ENCODE measurements at places on chromosomes 3 and 15. TPM values are rescaled to one million over a fixed set of nuclear protein-coding genes. Genes with fewer than 3 reads are reported as not detected.

Gene CFAP100
- total RNA-seq: not detected

Gene ACTC1
- total RNA-seq: not detected

DNA sequence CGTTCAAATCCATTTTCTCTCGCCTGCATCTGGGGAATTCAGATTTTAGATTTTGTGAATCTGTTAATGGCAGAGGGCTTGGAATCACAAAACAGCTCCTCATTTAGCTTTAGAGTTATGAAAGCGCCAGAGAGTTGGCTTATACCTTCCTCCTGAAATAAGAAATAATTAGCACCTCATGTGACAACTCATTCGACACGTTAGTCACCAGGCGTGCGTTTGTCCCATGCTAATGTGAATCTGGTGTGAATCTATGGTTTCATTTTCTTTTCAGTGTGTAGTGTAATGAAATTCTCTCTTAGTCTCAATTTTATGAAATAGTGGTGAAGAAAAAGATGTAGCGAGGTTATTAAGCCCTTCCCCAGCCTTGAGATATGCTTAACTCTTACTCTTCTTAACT is 89.4 kb downstream of the EDEM1 start:
- no peak for DNase-seq

Gene TYRO3
- 1.1 TPM for total RNA-seq

- DNase-seq: no peak
Measured at GRCh38 chr15:25715536-25716413, 147.4 kb downstream of the ATP10A start.

GRCh38 chr3:22746221-22746620 is 456.9 kb upstream of the UBE2E2 start:
- DNase-seq: no peak

DNA sequence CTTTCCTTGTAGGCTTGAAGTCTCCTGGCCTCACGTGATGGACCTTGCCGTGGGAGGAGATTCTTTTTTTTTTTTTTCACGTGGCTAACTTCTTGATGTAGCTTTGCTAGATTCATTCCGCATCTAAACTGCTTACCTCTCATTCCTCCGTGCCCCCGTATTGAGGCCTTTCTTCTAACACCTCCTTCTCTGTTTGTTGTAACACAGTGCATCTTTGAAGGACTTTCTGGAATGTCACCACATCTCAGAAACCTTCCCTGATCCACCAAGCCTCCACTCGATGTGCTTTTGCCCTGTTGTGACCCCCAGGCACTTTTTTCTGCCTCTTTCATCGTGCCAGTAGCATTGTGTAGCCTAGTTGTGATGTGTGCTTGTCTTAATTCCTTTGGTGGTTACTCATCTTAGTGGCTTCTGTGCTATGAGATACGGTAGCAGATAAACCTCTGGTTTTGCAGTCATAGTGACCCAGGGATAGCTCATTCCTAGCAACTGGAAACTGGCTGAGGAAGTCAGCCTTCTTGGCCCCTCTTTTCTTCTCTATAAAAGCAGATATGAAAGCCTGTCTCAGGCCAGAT is 1.6 kb upstream of the BNC1 start:
- no peak for DNase-seq

- no peak for DNase-seq
Measured at GRCh38 chr15:74193299-74193718, 9.3 kb downstream of the STRA6 start.

- no peak for DNase-seq
Measured at GRCh38 chr3:197270558-197271317, 27.7 kb downstream of the DLG1 start.

- no peak for DNase-seq
Measured at GRCh38 chr3:155863072-155863784, 7.2 kb upstream of the GMPS start.

Gene CLDN18
- not detected for total RNA-seq

- no peak for DNase-seq
Measured at GRCh38 chr15:74182131-74182530, 8.6 kb downstream of the ISLR start.

DNA sequence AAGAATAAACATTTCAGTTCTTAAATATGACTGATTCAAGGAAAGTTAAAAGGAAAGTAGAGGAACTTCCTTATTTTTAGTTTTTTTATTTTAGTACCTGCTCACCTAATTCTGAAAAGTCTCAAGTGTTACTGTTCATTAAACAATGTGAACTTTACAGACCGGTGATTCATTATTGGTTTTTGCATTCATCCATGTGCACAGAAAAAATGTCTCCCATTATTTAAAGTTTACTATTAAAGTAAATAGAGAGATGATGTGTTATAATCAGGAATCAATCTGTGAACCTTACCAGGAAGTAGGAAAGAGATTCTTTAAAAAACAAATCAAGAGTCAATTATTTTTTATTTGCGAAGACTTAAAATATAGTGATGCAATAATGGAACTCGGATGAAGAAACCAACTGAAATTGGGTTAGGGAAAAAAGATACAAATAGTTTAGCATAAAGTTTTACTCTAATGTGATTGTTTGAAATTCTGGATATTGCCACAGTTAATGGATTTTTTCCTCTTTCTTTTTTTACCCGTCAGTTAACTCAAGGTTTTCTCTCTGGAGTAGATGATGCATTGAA is 119.4 kb upstream of the SAMMSON start:
- no peak for DNase-seq

DNA sequence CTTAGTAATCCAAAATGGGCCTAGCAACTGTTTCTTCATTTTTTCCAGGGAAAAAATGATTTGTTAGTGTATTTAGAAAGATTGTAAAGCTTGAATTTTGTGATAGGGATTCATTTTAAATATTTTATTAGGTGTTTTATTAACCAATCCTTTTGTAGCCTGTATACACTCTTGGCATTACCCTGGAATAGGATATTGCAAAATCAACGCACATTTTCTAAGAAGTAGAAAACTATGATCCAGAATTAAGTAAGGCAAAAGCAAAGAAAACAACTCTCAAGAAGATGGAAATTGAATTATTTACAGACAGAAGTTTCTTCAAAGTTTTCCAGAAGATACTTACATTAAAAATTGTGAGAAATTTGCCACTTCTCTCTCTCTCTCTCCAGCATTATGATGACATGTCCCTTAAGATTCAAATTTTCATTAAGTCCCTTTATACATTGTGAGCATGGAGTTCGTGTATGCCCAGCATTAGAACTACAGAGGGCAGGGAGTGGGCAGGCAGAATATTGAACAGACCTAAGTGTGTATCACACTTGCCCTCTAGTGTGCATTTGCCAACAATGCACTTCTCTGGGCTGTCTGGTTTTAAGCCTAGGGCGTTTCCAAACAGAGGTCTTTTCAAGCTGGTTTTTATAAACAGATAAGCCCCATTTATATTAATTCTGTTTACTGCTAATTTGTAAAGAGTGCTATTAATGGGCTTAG is 28.5 kb upstream of the CMSS1 start:
- peak; percentile 22 for DNase-seq

DNA sequence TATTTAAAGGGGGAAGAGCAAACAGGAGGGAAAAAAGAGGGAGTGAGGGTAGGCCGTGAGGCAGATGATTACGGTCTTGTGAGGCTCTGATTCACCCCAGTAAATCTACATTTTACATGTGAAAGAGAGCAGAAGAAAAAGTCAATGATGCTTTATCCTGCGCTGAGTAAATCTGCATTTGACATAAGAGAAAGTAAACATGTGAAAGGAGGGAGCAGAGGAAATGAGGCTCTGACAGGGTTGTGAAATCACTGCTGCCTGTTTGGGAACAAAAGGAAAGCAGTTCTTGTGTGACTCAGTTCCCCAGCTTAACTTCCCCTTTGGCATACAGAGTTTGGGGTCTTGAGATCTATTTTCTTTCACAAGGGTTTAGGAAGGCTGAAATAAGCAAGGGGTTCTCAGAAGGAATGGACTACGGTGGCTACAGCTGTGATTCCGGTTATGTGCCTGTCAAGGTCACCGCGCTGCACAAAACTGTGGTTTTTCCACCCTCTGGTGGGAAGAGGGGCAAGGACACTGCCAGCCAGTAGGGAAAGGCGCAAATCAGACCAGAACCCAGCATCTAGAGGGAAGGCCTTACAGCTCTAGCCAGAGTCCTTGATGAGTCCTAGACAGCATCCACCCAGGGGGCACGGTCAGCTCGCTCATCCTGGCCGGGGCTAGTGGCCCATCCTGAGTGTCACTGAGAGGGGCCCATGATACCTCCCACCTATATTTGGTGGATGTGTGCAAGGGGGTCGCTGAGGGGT is 18.9 kb upstream of the HCN4 start:
- DNase-seq: no peak

DNA sequence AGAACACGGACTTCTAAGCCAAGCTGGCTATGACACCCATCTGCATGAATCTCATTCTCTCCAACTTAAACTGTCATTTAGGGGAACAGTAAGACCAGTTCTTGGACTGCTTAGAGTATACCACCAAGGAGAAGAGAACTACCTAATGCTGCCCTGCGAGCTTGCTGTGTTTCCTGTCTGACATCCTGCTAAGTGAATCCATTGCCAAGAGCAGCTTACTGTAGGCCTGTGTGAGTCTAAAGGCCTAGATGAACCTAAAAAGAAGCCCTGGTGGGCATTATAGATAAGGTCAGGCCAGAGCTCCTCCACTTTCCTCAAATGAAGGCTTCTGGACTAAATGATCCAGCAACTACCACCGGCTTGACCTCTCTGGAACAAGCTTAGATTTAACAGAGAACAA is 15.0 kb downstream of the LZTFL1 start:
- DNase-seq: no peak

GRCh38 chr15:38254051-38254883 is 1.6 kb downstream of the SPRED1 start:
- DNase-seq: peak; percentile 13

Gene SYNPR
- not detected for total RNA-seq

DNA sequence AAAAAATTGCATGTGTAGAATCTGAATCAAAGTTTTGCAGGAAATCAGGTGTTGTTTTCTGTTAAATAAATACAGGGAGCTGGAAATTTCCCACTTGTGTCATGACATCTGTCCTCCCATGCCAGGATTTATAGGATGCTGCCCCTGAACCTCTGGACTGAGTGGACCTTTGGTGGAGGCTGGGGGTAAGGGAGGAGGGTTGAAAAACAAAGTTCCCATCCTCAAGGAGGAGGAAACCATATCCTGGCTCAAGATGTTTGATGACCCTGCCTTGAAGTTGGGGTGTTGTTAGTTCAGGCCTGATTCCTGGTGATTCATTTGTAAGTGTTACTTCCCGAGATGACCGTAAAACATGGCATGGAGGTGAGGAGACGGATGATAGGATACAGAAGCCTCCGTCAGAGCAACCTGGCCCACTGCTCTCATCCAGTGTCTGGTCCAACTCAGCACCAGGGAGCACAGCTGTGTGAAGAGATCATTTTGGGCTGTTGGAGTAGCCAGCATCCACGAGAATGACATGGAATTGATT is 223.6 kb downstream of the CACNA2D3 start:
- no peak for DNase-seq

- no peak for DNase-seq
Measured at GRCh38 chr15:20340331-20340811, 201.2 kb downstream of the GOLGA6L6 start.

Gene TRAT1
- 151 TPM for total RNA-seq

GRCh38 chr3:107402214-107402613 is 25.0 kb downstream of the CCDC54 start:
- no peak for DNase-seq

Gene MAP1A
- 9.8 TPM for total RNA-seq

- DNase-seq: peak; percentile 46
Measured at GRCh38 chr3:197613199-197613598, 57.4 kb upstream of the BDH1 start.

GRCh38 chr15:41512940-41513505 is 604 bp downstream of the LTK start:
- DNase-seq: peak; percentile 46

GRCh38 chr3:138909904-138910303 is 37.0 kb downstream of the FOXL2 start:
- DNase-seq: no peak

DNA sequence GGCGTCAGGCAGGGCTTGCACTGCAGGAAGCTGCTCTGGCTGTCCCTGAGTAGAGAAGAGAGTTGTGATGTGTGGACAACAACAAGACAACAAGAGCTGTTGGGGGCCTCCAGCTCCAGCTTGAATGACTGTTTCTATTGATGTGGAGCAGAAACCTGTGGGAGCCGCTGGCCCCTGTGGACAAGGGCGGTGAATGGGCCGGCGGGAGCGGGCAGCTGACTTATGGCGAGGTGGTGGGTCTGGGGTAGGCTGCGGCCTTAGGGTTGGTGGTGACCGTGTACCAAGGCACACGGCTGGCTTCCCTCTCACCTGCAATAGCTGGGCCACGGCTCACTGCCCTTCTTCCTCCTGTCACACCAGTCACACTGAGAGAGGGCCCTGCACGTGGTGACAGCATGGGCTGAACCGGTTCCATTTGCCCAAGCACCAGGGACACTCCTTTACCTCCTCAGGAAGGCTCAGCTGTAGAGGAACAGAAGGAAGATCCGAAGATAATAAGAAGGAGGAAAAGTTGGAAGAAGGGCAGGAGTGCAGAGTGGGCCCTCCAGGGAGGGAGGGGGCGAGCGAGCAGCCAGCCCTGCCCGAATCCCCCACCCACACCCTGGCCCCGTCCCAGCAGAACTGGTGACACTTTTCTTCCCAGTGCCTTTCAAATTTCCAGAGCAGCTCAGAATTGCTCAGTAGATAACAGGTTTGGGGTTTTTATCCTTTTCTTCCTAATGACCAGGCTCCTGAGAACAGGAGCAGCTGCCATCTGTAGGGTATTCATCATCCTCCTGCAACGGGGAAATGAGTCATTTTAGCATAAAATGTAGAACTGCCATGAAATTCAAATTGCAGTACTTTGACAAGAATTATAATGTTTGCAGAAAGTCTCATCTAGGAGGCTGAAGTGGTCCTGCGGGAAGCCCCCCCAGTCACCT is 136.9 kb downstream of the TJP1 start:
- no peak for DNase-seq

DNA sequence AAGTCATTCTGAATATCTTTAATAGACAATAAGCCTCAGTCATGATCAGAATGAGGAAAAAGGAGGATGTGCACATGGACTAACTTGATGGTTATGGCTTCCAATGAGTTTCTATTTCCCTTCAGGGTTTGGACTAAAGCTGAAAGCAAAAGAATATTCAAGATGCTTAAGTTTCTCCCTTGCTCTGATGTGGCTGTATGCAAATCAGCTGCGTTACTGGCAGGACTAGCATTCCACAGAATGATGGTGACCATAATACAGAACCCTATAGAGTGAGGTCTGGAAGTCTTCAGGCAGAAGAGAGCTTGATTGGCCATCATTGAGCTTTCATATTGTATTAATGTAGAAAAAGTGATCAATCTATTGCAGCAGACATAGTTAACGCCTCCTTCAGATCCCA is 466.0 kb downstream of the NLGN1 start:
- no peak for DNase-seq

- no peak for DNase-seq
Measured at GRCh38 chr3:27094721-27095120, 274.5 kb downstream of the NEK10 start.

Gene CA12
- not detected for total RNA-seq

All from activated CD4-positive, alpha-beta T cell treated with anti-CD3 and anti-CD28 coated beads, Interleukin-2, amount 10 ng/mL, durations not matched to agents 7 days and 5 days (primary cell).